Endothelial cell of coronary artery (primary cell): ENCODE measurements at places on chromosomes 16 and 17. TPM values are rescaled to one million over a fixed set of nuclear protein-coding genes. Genes with fewer than 3 reads are reported as not detected.

GSDMA gene
- total RNA-seq = not detected in 2 replicates

FUS gene
- total RNA-seq = 39.0 and 44.7 TPM in 2 replicates

IL21R gene
- total RNA-seq = 0.09 and 0.28 TPM in 2 replicates

TNFRSF17 gene
- total RNA-seq = not detected in 2 replicates

NOG gene
- total RNA-seq = 3.2 and 4.4 TPM in 2 replicates

CFAP97D1 gene
- under 0.01 TPM in 1 of 2 replicates, not detected in the other for total RNA-seq

CDH3 gene
- under 0.01 TPM in 1 of 2 replicates, not detected in the other for total RNA-seq

SMURF2 gene
- 181 and 255 TPM in 2 replicates for total RNA-seq

CA4 gene
- total RNA-seq = 0.27 TPM in 1 of 2 replicates, not detected in the other

ACSM3 gene
- total RNA-seq = 0.19 and 2.7 TPM in 2 replicates

NIP7 gene
- 29.5 and 33.9 TPM in 2 replicates for total RNA-seq

MYL11 gene
- not detected in 2 replicates for total RNA-seq

CALB2 gene
- total RNA-seq = not detected in 2 replicates

SLFN13 gene
- 1.8 and 2.6 TPM in 2 replicates for total RNA-seq

KIF2B gene
- total RNA-seq = not detected in 2 replicates

SLC5A10 gene
- not detected in 2 replicates for total RNA-seq

KRT33B gene
- not detected in 2 replicates for total RNA-seq

CD300LB gene
- not detected in 2 replicates for total RNA-seq

CLEC18B gene
- total RNA-seq = 0.18 and 0.28 TPM in 2 replicates

RPAIN gene
- total RNA-seq = 53.2 and 57.1 TPM in 2 replicates

TERF2IP gene
- 35.5 and 44.7 TPM in 2 replicates for total RNA-seq

TMEM100 gene
- under 0.01 and 0.19 TPM in 2 replicates for total RNA-seq

NPIPA8 gene
- total RNA-seq = 0.47 TPM in 1 of 2 replicates, not detected in the other

ALDH3A1 gene
- total RNA-seq = 0.36 and 0.38 TPM in 2 replicates

RCVRN gene
- total RNA-seq = not detected in 2 replicates

OR3A2 gene
- total RNA-seq = 0.47 TPM in 1 of 2 replicates, not detected in the other

FOXN1 gene
- not detected in 2 replicates for total RNA-seq

KCNJ18 gene
- total RNA-seq = not detected in 2 replicates

GFAP gene
- total RNA-seq = 0.38 and 0.54 TPM in 2 replicates

TP53TG3F gene
- total RNA-seq = not detected in 2 replicates

SOST gene
- total RNA-seq = not detected in 2 replicates

CCDC200 gene
- not detected in 2 replicates for total RNA-seq

CD68 gene
- 1.6 and 2.8 TPM in 2 replicates for total RNA-seq

CLDN7 gene
- total RNA-seq = 13.4 and 15.9 TPM in 2 replicates

SECTM1 gene
- total RNA-seq = 0.36 and 1.8 TPM in 2 replicates

SPPL2C gene
- total RNA-seq = not detected in 2 replicates

MRPL10 gene
- 16.8 and 18.6 TPM in 2 replicates for total RNA-seq

CRYBA1 gene
- total RNA-seq = not detected in 2 replicates

CANT1 gene
- total RNA-seq = 42.6 and 47.4 TPM in 2 replicates

LRRC46 gene
- total RNA-seq = 0.09 TPM in 1 of 2 replicates, not detected in the other

PLD6 gene
- 0.66 and 1.3 TPM in 2 replicates for total RNA-seq

CCL7 gene
- total RNA-seq = not detected in 2 replicates

KRTAP4-1 gene
- not detected in 2 replicates for total RNA-seq

FOXJ1 gene
- not detected in 2 replicates for total RNA-seq

BIRC5 gene
- total RNA-seq = 18.7 and 62.8 TPM in 2 replicates

WSCD1 gene
- 45.8 and 71.0 TPM in 2 replicates for total RNA-seq

NKD1 gene
- under 0.01 and 0.19 TPM in 2 replicates for total RNA-seq
